ENCODE measurements at places on chromosomes 11 and 22. TPM values are rescaled to one million over a fixed set of nuclear protein-coding genes. Genes with fewer than 3 reads are reported as not detected.

Gene PACSIN3
- total RNA-seq: 47.6 TPM

Gene TSPAN18
- total RNA-seq: 14.4 TPM

Gene MFRP
- total RNA-seq: not detected

Gene RAB38
- 0.91 TPM for total RNA-seq

Gene TRPC6
- total RNA-seq: 2.0 TPM

Gene FAM111B
- total RNA-seq: 0.18 TPM

Gene NCF4
- total RNA-seq: 5.1 TPM

Gene ENTHD1
- total RNA-seq: not detected

Gene TMA7B
- total RNA-seq: not detected

Gene CASP4
- total RNA-seq: 50.3 TPM

GRCh38 chr11:19595840-19596751 lies 116.5 kb upstream of the NAV2 start:
- DNase-seq: no peak

DNA sequence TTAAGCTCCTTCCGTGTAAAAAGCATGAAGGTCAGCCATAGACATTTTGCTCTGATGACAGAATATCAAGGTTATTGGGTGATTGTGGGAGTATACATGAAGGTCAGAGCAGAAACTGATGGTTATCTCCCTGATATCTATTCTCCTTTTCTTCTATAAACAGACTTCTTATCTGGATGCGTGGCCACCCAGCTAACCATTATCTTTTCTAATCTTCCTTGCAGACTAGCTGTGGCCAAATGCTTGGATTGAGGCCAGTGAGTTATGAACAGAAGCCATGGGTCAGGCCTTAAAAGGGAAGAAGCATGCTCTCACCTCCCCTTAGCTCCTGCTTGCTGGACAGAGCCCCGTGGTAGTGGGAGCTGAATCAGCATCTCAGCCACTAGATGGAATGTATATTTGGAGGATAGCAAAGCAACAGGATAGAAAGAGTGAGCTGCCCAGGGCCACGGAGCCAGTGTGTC lies 31.3 kb upstream of the LRRC55 start:
- no peak for DNase-seq

- DNase-seq: no peak
Measured at GRCh38 chr11:65258988-65259387, 2.8 kb upstream of the POLA2 start.

DNA sequence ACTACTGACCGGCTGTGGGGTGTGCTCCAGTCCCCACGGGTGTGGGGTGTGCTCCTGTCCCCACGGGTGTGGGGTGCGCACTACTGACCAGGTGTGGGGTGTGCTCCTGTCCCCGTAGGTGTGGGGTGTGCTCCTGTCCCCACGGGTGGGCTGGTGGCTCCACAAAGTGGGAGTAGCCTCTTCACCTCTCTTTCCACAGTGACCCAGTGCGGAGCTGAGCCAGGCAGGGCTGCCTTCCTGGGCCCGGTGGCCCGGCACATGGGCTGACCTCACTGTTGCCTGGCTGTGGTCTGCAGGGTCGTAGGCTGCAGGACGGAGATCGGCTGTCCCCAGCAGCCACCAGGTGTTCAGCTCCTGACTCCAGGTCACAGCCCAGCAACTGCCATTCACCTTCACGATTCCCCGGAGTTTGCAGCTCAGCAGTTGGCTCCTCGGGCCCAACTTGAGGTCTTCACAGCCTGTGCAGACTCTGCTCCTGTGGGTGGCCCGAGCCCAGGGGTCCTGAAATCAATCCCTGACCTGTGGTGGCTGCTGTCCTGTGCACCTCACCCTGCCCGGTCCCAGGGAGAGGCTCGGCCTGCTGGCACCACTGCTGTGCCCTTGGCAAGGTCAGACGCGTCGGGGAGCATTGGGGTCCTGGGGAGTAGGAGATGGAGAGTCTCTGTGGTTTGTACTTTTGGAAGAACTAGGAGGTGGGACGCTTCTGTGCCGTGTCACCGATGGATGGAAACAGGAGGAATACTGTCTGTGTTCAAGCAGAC lies 414.3 kb downstream of the TBC1D22A start:
- peak; percentile 8 for DNase-seq

GRCh38 chr11:133727774-133728173 lies 117.5 kb downstream of the SPATA19 start:
- DNase-seq: no peak

DNA sequence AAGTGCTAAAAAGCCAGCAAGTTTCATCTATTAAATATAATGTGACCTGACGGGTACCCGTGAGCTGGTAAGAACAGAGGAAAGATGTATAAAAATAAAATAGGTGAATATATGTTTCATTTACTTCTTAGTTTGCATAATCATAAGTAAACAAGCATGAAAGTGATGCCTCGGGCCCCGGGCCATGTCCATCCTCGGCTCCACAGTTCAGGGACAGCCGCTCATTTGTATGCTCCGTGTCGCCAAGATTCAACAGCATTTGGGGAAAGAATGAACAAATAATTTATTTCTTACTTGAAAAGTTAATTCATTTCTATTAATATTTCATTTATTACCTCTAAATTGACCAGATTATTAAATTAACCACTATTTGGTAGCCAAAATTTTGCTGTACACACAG lies 251.8 kb downstream of the NTM start:
- DNase-seq: no peak

- no peak for DNase-seq
Measured at GRCh38 chr22:39988386-39989114, 6.2 kb upstream of the FAM83F start.

GRCh38 chr11:79185351-79185750 lies 255.5 kb downstream of the TENM4 start:
- DNase-seq: no peak

GRCh38 chr11:114724916-114725524 lies 46.7 kb downstream of the NXPE2 start:
- DNase-seq: no peak

DNA sequence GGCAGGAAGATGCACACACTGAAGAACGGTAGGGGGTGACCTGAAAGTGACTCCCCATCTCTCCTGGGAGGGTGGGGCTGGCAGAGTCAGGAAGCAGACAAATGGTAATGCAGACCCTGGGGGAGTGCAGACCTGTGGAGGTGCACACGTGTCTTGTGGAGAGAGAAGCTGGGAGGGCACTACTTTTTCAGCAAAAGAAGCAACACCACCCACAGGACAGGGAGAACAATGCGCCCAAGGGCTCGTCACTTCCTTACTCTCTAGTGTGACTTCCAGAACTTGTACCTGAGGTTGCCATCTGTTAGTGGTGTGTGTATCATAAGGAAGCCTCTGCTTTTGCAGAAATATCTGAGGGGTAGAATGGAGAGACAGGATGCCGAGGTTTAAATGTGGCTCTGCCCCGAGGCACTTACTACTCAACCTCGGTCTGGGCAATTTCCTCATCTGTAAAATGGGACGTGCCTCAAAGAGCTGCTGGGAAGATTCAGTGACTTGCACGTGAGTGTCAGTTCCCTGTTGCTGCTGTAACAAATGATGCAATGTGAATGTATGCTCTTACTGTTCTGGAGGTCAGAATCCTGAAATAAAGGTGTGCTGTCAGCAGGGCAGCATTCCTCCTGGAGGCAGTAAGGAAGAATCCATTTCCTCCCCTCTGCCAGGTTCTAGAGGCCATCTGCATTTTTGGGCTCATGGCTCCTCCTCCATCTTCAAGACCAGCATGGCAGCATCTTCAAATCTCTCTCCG lies 323.4 kb downstream of the SHANK2 start:
- DNase-seq: no peak

DNA sequence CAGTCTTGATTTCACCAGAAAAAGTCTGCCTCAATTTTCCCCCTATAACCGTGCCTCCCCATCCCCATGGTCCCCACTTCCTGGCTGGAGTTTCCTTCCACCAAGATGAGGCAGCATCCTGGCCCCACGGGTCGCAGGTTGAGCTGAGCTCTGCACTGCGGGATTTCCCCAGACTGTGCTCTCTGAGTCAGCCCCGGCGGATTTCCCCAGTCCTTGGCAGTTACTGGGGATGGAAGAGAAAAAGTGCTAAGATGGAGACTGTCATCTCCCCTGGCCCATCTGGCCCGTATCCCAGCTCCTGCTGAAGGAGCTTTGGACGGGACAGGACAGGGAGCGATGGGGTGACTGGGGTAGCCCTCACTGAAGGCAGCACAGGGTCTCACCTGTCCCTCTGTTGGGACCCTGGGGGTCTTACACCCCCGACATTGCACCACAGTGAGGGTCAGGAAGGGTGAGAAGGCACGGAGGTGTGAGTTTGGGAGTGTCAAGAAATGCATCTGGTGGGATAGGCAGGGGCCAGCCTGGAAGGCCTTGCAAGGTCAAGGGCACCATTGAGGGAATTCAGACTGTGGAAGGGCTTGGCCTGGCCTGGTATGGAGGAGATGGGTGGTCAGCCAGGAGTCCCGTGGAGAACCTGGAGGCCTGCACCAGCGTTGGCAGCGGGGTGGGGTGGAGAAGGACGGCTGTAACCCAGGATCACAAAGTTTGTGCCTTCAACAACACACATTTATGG lies 36.5 kb downstream of the NADSYN1 start:
- no peak for DNase-seq

- DNase-seq: no peak
Measured at GRCh38 chr11:35237860-35238715, 99.1 kb downstream of the CD44 start.

DNA sequence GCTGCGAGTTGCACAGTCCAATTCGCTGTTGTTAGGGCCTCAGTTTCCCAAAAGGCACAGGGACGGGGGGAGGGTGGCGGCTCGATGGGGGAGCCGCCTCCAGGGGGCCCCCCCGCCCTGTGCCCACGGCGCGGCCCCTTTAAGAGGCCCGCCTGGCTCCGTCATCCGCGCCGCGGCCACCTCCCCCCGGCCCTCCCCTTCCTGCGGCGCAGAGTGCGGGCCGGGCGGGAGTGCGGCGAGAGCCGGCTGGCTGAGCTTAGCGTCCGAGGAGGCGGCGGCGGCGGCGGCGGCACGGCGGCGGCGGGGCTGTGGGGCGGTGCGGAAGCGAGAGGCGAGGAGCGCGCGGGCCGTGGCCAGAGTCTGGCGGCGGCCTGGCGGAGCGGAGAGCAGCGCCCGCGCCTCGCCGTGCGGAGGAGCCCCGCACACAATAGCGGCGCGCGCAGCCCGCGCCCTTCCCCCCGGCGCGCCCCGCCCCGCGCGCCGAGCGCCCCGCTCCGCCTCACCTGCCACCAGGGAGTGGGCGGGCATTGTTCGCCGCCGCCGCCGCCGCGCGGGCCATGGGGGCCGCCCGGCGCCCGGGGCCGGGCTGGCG lies at the start of gene BCR:
Gene BCR (plus strand): TSS at position 209 of the 592 bp plus-strand sequence. CDS start 452 bp downstream, outside the sequence.
- peak; percentile 73 for DNase-seq

GRCh38 chr11:47171856-47172255 lies 4.8 kb downstream of the ARFGAP2 start:
- DNase-seq: no peak

GRCh38 chr11:134637091-134638015 lies 225.3 kb upstream of the B3GAT1 start:
- DNase-seq: no peak

- DNase-seq: no peak
Measured at GRCh38 chr11:113260541-113260940, 53.8 kb upstream of the TTC12 start.

GRCh38 chr11:120106354-120107150 lies 31.4 kb downstream of the TRIM29 start:
- DNase-seq: no peak

- no peak for DNase-seq
Measured at GRCh38 chr11:17798716-17799115, 64.1 kb downstream of the KCNC1 start.

GRCh38 chr22:24106385-24107381 lies 74.6 kb upstream of the SUSD2 start:
- no peak for DNase-seq

DNA sequence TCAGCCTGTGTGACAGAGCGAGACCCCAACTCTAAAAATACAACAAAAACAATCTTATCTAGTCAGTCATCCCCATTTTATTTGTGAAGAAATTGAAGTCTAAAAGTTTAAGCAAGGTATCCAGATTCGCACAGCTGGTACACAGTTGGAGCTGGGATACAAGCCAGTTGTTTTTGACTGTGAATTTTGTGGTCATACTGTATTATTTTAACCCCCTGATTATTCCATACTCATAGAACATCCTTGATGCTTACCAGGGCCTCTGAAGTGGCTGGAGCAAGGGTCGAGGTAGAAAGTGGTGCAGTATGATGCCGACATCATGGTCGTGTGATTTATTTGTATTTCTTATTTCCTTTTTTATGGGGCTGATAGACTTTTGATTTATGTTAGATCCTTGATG lies 50.0 kb downstream of the BID start:
- DNase-seq: no peak

DNA sequence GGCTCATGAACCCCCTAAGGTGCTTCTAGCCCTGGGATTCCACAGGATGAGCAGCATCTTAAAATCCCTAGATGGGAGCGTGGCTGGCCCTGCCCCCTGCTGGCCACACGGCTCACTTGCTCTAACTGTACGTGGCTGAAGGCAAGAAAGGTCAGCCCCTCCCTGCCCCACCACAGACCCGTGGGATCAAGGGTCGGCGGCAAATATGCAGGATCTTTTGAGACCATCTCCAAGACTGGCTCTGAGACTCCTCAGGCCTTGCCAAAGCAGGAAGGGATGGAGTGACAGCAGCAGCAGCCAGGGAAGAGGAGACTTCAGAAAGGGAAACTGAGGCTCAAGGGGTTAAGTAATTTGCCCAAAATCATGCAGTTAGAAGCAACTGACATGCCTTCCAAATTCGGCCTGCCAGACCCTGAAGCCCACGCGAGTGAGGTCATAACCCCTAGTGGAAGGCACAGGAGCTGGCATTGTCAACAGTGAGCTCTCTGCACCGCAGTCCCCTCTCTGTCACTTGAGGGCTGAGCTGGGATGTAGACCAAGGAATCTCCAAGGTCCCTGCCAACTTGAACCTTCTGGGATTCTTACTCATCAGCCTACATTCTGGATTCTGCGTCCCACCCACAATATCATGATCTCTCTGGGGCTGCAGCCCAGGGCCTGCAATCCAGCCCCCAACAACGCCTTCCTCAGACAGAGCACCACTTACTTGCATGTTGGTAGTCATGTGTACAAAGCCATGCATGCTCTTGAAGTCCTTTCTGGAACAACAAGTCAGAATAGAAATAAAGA lies 31.4 kb downstream of the CREB3L1 start:
- peak; percentile 68 for DNase-seq

Data from ovary (tissue), 10 donors.